ENCODE measurements at places on chromosomes 7 and 10. TPM values are rescaled to one million over a fixed set of nuclear protein-coding genes. Genes with fewer than 3 reads are reported as not detected.

HMX2 gene
- not detected for total RNA-seq

RASA4B gene
- 0.81 TPM for total RNA-seq

CNTNAP2 gene
- total RNA-seq, result 1.0 TPM

PON3 gene
- not detected for total RNA-seq

CLRN3 gene
- total RNA-seq, result not detected

TMEM72 gene
- total RNA-seq, result not detected

PNLIP gene
- not detected for total RNA-seq

DYNC1I1 gene
- not detected for total RNA-seq

AVPI1 gene
- total RNA-seq, result 305 TPM

UCMA gene
- not detected for total RNA-seq
